ENCODE measurements at places on chromosomes 2 and 18.

DNA sequence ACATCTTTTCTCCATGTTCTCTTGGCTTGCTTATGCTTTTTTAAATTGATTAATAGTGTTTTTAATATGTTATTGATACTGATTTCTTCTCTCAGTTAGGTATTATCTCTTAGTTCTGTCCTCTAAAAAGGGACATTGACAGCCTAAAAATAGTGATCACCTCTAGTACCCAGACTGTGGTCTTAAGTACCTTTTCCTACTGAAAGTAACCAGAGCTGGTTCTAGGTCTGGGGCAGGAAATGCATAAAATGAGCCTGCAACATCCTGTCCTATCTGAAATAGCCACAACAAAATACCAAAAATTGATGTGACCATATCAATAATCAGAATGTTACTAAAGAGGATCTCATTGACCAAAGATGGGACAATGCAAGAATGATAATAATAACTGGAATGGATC, 113.3 kb downstream of the DNAH6 start:
- H3K4me1 ChIP-seq = peaks cover 17% of the 10 kb centered on the region
- no peak overlapping the region for H3K27ac ChIP-seq
- H3K4me3 ChIP-seq = no peak overlapping the region

DNA sequence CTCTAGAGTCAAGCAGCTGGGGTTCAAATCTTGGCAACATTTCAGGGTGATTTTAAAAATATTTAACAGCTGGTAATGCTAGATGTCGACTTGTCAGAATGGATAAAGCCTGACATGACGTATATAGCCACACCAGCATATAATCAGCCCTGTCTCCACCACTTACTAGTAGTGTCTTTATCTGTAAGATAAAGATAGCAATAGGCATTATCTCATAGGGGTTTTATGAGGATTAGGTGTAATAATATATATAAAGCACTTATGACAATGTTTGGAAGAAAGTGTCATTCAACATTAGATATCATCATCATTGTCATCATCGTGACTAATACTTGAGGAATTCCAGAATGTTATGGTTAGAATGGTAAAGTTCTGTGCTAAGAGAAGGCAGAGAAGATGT, 369.0 kb upstream of the CWC22 start:
- H3K4me3 ChIP-seq = no peak overlapping the region
- no peaks in the 10 kb centered on the region for H3K36me3 ChIP-seq
- no peaks in the 10 kb centered on the region for H3K27me3 ChIP-seq
- no peaks in the 10 kb centered on the region for H3K4me1 ChIP-seq

DNA sequence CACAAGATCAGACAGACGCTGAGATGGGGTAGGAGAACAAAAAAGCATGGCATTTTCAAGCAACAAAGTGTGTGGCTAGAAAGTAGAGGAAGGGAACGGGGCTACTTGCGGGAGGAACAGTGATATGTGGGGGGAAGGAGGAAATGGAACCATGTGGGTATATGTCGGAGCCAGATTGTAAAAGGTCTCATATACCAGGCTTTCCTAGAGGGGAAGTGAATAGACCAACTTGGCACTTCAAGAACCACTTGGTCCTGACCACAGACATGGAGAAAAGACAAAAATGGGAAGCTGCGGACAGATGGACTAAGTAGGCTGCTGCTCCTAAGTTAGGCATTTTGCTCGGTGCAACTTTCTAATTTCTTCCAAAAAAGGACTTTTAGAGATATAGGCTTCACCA, 196.0 kb downstream of the DCC start:
- no peak overlapping the region for H3K4me3 ChIP-seq
- ATAC-seq = no peak
- H3K27ac ChIP-seq = no peak overlapping the region
- no peaks in the 10 kb centered on the region for H3K4me1 ChIP-seq
- no peaks in the 10 kb centered on the region for H3K36me3 ChIP-seq

DNA sequence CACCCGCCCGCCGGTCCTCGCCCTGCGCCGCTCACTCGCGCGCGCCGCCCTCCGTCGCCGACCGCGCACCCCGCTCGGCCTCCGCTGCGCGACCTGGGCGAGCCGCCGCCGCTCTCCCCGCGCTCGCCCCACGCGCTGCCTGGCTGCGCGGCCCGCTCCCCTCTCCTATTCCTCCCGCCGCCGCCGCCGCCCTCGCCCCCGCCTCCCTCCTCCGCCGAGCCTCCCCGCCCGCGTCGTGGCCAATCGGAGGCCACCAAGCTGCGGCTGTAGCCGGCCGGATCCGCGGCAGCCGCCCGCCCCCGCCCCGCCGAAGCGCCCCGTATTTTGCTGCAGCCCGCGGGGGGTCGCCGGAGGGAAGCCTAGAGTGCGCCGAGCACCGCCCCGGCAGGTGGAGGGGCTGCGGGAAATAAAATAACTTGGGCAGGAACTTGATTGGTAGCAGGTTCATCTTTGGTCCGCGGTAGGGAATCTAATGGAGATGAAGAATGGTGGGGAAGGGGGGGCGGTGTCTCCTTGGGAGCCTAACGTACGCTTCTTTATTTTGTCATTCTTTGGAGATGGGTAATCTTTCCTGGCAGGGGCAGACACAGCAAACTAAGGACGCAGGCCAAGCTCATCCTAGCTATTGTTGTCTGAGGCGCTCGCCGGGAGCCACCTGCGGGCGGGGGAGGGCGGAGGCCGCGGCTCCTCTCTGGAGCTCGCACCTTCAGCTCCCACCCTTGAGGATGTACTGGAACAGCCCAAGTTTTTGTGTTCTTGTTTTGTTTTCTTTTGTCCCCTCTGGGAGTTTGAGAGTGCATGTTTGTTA, 1.1 kb upstream of the CDH2 start:
- peaks cover 27% of the 10 kb centered on the region for H3K27me3 ChIP-seq
- peaks cover 12% of the 10 kb centered on the region for H3K36me3 ChIP-seq
- peak overlapping the region; percentile 22 for H3K4me3 ChIP-seq
- no peaks in the 10 kb centered on the region for H3K4me1 ChIP-seq
- ATAC-seq = no peak

DNA sequence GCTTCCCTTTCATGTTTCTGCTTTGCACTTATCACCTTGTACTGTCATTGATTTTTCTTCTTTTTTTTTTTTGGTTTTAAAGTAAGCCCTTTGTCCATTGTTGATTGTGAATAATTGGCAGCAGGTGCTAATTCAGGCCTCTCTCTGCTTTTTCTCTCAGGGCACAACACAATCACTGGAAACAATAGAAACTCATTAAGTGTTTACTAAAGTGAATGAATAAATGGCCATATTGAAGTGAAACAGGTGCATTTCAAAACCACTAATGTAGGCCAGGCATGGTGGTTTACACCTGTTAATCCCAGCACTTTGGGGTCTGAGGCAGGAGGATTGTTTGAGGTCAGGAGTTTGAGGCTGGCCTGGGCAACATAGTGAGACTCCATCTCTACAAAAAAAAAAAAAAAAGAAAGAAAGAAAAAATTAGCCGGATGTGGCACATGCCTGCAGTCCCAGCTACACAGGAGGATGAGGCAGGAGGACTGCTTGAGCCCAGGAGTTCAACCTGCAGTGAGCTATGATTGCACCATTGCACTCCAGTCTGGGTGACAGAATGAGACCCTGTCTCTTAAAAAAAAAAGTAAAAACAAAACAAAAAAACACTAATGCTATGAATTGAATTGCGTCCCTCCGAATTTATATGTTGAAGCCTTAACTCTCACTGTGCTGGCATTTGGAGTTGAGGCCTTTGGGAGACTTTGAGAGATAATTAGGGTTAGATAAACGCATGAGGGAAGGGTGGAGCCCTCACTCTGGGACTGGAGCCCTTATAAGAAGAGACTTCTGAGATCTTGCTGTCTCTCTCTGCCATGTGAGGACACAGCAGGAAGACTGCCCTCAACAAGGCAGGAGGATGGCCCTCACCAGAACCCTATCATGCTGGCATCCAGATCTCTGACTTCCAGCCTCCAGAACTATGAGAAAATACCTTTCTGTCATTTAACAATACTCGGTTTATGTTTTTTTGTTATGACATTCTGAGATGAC, 19.9 kb downstream of the SLC38A11 start:
- no peaks in the 10 kb centered on the region for H3K36me3 ChIP-seq
- H3K27me3 ChIP-seq = no peaks in the 10 kb centered on the region
- H3K4me1 ChIP-seq = no peaks in the 10 kb centered on the region
- no peak overlapping the region for H3K4me3 ChIP-seq
- no peak overlapping the region for H3K27ac ChIP-seq

GRCh38 chr2:45466053-45466452, 145.0 kb downstream of the SRBD1 start:
- peaks cover 12% of the 10 kb centered on the region for H3K36me3 ChIP-seq
- H3K4me3 ChIP-seq = no peak overlapping the region
- H3K27me3 ChIP-seq = no peaks in the 10 kb centered on the region
- H3K4me1 ChIP-seq = no peaks in the 10 kb centered on the region
- ATAC-seq = no peak

- H3K36me3 ChIP-seq = no peaks in the 10 kb centered on the region
- H3K27me3 ChIP-seq = peaks cover 5% of the 10 kb centered on the region
- no peak for ATAC-seq
- H3K4me1 ChIP-seq = no peaks in the 10 kb centered on the region
- no peak overlapping the region for H3K27ac ChIP-seq
- H3K4me3 ChIP-seq = no peak overlapping the region
Observed at GRCh38 chr2:100520224-100520623, 42.6 kb upstream of the PDCL3 start.

DNA sequence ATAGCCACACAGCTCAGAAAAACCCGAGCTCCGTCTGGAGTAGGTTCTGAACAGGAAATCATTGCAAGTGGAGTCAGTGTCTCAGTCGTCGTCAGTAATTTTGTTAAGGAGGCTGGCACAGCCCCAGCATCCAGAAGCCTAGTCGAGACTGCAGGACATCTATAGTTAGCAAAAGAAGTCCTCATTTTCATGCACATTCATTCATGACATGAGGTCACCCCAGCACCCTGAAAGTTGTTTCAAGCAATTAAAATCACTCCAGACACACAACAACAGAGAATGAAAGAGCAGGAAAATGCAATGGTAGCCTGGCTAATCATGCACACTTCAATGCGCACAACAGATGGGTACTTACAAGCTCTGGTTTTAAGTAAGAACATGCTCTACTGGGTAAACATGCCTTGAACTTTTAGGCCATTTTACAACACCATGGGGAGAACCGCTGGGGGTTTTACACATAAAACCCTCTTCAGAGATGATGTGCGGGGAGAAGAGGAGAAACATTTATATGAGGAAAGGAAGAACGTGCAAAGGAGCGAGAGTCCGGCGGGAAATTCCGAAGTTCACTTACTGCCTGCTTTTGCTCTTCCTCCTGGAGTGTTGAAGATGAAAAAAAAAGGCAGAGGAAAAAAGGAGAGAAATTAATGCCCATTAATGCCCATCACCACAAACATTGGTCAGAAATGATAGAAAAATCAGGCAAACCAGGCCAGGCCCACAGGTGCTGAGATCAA, 77.4 kb upstream of the DNMT3A start:
- H3K27me3 ChIP-seq = no peaks in the 10 kb centered on the region
- no peak for ATAC-seq
- H3K27ac ChIP-seq = no peak overlapping the region
- peaks cover 24% of the 10 kb centered on the region for H3K36me3 ChIP-seq
- H3K4me3 ChIP-seq = no peak overlapping the region

GRCh38 chr2:189669913-189670312, 4.6 kb upstream of the ANKAR start:
- H3K36me3 ChIP-seq = peaks cover 72% of the 10 kb centered on the region
- no peak overlapping the region for H3K4me3 ChIP-seq
- no peaks in the 10 kb centered on the region for H3K27me3 ChIP-seq

DNA sequence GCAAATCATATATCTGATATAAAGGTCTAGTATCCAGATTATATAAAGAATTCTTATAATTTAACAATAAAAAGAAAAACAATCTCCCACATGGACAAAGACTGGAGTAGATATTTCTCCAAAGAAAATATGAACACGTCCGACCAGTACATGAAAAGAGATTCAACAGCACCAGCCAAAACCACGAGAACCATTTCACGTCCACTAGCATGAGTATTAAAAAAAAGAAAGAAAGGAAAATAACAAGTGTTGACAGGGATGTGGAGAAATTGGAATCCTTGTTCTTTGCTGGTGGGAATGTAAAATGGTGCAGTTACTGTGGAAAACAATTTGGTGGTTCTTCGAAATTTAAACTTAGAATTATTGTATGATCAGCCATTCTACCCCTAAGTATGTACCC, 432.7 kb upstream of the TRIB2 start:
- no peak for ATAC-seq
- no peak overlapping the region for H3K27ac ChIP-seq
- peaks cover 7% of the 10 kb centered on the region for H3K4me1 ChIP-seq
- H3K27me3 ChIP-seq = no peaks in the 10 kb centered on the region

DNA sequence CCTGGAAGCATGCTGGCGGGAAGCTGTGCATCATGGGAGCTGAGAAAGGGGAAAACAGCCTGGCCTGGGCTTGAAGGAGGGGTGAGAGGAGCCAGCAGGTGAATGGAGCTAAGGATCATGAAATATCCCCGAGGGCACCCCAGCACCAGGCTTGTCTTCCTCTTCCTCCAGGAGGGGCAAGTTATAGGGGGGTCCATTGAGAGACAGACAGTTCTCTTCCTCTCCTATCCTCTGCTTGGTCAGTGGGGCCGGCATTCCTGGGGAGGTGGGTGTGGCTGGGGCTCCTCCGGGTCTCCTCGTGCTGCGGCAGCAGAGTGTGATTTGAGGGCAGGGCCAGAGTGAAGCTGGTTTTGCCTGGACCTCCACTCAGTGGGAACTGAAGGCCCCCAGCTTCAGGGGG, 78.9 kb downstream of the LIPG start:
- H3K4me1 ChIP-seq = no peaks in the 10 kb centered on the region
- H3K27ac ChIP-seq = no peak overlapping the region
- no peak overlapping the region for H3K4me3 ChIP-seq
- H3K36me3 ChIP-seq = no peaks in the 10 kb centered on the region
- ATAC-seq = no peak
- peaks cover 7% of the 10 kb centered on the region for H3K27me3 ChIP-seq

DNA sequence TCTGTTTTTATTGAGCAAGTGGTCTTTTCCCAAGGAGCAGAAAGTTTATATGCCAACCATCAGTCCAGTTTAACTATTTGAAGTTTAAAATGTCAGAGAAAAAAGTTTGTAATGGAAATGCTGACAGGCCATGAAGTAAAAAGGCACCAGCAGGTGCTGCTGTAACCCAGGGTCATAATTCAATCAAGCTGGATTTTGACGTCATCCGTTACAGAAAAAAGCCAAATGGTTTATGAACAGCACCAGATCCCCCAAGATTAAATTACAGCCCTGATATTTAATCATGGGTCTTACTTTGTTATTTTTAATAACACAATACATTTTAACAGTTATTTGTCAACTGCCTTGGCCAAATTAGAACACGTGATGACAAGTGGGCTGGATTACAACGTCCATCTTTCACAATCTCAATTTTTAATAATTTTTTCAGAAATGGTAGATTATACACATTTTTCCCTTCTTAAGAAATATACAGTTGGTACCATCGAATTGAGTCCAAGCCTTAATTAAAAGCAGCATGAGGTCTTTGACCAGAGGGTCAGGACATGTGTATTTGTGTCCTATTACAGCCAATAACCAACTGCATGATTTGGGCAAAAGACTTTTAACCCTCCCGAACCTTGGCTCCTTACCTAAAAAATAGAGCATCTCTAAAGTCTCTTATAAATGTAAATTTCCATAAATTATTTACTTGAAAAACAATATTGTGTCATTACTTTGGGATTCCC, 10.0 kb downstream of the TCF4 start:
- no peak overlapping the region for H3K4me3 ChIP-seq
- H3K27me3 ChIP-seq = peaks cover under 1% of the 10 kb centered on the region
- no peak for ATAC-seq
- no peak overlapping the region for H3K27ac ChIP-seq

- no peaks in the 10 kb centered on the region for H3K36me3 ChIP-seq
- H3K27me3 ChIP-seq = peaks cover 16% of the 10 kb centered on the region
- H3K4me1 ChIP-seq = no peaks in the 10 kb centered on the region
- no peak for ATAC-seq
Observed at GRCh38 chr2:227192491-227192890, 28.1 kb downstream of the COL4A3 start.

- no peaks in the 10 kb centered on the region for H3K4me1 ChIP-seq
- ATAC-seq = no peak
- no peaks in the 10 kb centered on the region for H3K27me3 ChIP-seq
Observed at GRCh38 chr2:214217599-214217998, 193.3 kb upstream of the VWC2L start.
